ENCODE measurements at places on chromosomes 3 and 15.

GRCh38 chr3:193640728-193641439 lies 47.9 kb downstream of the OPA1 start:
- DNase-seq = no peak

DNA sequence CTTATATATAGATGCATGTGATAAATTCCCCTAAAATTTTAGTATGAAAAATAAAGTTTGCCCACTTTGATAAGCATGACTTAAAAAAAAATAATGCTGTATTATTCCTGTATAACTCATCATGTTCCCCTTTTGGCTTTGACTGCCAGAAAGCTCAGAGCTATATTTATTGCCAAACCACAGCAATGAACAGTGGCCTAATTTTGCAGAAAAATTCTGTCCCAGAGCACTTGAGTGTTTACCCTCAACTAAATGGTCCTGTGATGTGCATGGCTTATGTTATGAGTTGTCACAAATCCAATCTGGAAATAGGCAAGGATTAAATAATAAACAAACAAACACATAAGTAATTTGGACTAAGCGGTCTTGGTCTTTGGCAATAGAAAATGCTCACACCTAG lies 276.7 kb downstream of the SLC9A9 start:
- no peak for DNase-seq

- no peak for DNase-seq
These were observed 9.8 kb upstream of the ITGB5 start for GRCh38 chr3:124896824-124897526.

DNA sequence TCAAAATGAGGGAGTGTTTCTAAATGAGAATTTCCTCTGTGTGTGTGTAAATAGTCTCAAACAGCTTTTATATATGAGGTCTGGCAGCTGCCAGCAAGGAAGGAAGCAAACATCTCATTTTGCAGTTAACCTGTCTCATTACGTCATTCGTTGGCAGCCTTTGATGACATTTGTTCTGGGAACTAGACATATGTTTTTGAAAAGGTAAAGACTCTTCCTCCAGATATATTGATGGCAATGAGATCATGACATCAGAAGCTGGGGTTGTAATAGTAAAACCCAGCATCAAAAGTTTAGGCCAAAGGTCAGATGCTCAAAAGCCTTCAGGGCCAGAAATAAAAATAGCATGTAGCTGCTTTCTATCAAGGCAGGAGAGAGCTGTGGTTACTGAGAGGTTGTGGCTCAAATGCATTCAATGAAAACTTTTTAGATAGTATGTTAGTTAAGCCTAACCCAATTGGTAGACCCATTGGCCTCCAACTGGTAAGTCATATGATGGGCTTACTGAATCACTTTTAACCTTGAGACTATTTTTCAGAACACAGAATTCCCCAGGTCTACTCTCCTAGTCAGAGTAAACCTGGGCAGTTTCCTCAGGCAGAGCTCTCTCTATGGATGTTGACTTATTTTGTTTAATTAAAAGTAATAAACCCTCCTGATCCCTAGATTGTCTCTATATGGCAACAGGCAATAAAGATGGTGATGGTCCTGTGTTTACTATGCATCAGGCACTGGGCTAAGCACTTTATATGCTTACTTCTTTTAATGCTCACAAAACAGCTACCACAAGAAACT lies 386.5 kb upstream of the CFAP20DC start:
- no peak for DNase-seq

DNA sequence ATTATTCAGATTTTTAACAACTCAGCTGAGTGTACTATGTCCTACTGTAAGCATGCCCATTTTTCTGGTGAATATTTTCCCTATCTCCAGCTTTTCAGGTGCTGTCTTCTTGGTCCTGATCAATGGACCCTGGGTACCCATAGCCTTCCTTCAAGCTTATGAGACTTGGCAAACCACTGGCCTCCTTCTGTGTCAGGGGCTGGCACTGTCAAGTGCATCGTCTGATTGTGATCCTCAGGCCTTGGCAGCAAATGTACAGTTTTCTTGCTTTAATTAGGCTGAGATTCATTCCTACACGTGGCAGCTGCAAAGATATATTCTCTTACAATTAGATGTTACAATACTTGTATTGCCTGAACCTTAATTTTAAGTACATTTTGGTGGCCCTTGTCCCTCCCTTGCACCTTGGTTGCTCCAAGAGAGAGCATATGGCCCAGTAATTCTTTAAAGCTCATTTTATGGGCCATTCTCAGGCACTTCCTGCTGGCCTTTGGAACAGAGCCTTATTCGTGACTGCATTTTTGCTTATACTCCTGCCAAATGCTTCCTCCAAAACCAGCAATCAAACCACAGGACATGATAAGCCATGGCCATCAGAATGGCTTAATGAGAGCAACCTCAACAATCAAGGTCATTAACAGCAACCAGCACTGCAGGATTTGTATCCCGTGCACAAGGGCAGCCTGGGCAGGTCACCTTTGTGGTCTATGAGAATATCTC lies 179.9 kb downstream of the CNTN6 start:
- DNase-seq = no peak

- peak; percentile 73 for DNase-seq
These were observed 495 bp downstream of the CDC25A start for GRCh38 chr3:48187579-48188265.

GRCh38 chr15:65659502-65660052 lies 37.8 kb downstream of the SLC24A1 start:
- DNase-seq = no peak

DNA sequence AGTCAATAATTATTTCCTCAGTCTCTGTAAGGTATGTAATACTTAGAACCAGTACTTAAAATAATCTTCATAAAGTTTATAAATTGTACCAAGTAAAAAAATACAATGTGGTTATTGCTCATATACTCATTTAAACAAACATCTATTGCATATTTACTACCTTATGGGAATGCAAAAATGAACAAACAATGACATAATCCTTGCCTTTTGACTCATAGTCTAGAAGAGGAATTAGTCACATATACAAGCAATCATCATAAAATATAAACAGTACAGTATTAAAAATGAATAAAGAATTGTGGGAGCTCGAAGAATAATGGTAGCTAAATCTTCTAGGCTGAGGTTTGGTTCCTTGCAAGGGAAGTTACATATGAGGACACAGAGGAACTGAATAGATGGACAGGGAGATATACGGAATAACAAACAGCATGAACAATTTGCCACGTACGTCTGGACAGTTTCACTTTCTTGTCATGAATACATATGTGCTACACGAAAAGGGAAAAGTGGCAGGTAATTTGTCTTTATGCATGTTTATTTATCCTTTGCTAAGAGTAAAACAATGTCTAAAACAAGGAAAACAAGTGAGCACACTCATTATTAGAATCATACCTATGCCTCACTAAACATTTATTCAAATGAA lies 17.2 kb downstream of the IMPG2 start:
- DNase-seq = no peak

- peak; percentile 57 for DNase-seq
These were observed 111.0 kb downstream of the ERC2 start for GRCh38 chr3:56357266-56357665.

- no peak for DNase-seq
These were observed 101.7 kb downstream of the MEGF11 start for GRCh38 chr15:66151809-66152208.

DNA sequence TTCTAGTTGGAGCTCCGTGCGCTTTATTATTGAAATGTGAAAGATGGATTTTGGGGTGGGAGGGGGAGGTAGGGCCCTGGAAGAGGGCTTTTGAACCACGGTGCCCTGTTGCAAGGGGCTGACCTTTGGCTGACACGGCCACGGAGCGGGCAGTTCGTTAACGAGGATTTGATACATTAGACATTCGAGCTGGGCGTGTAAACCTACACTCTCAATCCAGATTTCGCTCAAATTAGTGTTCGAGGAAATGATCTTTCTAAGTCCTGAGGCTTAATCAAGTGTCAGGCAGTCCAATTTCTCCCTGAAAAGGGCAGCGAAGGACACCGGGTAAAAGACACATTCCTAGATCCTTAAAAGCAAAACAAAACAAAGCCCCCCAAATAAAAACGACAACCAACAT lies 13.0 kb downstream of the ZIC1 start:
- DNase-seq = no peak

DNA sequence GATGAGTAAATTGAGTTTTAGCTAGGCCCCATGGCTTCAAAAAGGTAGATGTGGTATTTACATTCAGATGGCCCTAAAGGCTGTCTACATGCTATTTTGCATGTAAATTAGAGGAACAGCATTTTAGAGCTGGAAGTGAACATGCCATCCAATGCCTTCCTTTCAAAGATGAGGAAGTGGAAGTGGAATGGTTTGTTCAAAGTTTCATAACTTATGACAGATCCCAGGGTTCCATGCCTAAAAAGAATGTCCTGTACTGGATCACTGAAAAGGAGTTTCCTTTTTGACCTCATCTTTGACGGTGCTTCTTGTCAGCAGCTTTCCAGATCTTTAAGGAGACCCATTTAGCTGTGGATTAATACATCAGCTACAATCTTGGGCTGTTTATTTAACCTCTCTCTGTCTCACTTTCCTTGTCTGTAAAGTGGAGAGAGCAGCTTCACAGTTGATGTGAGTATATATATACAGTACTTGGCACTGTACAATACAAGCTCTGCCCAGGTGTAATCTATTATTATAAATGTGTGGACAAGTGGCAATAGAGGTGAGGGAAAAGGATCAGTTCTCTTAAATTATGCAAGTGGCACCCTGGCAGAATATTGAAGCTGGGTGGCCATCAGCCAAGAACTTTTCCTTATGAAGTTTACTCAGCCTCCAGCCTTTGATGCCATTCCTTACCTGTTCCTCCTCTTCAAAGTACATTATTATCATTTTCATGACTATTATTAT lies 68.7 kb upstream of the GOLGA8B start:
- no peak for DNase-seq

- DNase-seq = no peak
These were observed 54.6 kb downstream of the TM4SF4 start for GRCh38 chr3:149529099-149529498.

DNA sequence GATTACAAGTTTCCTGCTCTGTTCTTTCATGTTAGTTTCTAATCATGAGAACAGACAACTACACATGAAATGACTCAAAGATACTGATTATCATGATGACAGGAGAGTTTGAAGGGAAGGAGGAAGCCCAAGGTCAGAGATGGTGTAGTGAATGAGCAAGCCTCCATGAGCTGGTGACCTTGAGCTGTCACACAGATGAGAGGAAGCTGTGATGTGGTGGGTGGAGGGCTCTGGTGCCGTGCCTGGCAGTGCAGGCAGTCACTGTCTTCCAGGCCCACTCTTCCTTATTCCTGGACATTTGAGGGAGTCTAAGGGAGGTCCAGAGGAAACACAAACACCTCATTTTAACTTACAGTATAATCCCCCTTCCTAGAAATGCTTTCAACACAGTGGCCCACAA lies 133.4 kb upstream of the ROPN1 start:
- no peak for DNase-seq

DNA sequence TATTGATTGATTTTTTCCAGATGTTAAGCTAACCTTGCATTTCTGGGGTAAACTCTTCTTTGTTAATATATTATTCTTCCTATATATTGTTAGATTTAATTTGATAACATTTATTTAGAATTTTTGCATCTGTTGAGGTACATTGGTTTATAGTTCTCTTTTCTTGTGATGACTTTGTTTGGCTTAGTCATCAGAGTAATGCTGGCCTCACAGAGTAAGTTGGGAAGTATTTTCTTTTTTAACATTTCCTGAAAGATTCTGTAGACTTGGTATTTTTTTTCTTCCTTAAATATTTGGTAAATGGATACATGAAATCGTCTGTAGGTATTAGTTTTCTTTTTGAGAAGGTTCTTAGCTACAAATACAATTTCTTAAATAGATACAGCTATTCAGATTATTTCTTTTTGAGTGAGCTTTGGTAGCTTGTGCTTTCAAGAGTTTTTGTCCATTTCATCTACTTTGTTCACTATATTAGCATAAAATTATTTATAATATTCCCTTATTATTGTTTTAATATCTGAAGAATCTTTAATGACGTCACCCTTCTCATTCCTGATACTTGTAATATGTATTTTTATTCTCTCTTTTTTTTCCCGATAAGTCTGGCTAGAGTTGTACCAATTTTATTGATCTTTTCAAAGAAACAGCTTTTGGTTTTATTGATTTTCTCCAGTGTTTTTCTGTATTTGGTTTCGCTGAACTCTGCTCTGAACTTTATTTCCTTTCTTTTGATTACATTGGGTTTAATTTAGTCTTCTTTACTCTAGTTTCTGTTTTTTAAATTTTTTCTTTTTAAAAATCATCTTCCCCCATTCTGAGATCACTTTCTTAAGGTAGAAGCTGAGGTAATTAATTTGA lies 6.5 kb upstream of the HPS3 start:
- no peak for DNase-seq

DNA sequence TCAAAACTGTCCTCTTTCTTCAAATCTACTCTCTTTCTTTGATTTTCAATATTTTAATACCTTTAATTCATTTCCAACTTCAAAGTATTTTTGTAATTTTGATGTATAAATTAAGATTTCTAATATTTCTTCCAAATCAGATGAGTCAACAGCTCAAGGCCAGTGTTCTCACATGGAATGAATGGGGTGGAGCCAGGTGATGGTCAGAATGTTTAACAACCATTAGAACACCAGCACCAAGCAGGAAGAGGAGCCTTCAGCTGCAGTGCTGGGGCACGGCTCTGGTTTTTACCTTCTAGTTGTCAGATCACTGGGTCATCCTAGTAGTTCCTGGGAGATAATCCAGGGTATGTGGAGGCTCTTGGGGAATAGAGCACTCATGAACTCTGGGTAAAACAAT lies 494.5 kb upstream of the PDZRN3 start:
- no peak for DNase-seq

- no peak for DNase-seq
These were observed 12.0 kb downstream of the NME9 start for GRCh38 chr3:138317687-138318086.

- no peak for DNase-seq
These were observed 142.5 kb downstream of the IL20RB start for GRCh38 chr3:137100326-137100725.

DNA sequence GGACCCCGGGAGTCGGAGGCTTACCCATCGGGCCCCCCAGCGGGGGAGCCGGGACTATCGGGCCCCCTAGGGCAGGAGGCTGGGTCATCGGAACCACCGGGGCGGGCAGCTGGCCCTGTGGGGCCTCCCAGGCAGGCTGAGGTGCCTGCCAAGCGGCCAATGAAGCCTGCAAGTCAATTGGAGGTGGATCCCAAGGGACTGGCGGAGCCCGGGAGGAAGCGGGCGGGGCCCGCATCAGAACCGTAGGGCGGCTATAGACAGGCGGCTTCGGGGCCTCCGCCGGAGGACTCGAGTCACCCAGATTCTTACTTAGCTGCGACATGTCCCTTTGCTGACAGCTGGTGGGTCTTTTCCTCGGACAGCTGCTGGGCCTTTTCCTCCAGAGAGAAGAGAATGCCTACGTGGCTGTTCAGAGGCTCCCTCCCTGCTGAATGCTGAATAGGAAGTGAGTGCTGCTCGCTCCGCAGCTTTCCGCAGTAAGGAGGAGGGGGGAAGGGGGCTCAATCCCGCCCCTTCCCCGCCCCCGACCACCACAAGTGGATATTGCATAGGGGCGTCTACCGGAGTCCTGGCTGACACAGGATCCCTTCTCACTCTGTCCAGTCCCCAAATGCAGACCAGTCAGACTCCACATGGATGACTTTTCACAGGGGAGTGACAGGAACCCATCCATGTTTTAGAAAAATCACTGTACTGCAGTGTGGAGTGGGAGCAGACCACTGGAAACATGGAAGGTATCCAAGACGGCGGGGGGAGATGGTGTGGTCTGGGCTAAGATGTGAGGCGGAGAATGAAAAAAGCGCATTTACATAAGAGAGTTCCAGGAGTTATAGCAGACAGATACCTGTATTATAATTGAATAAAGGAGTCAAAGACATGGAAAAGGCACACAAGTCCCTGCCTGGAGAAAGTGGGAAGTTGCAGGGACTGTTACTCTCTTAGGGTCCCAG lies at the start of gene MAGEL2:
MAGEL2 (minus strand) TSS at position 447 of the 950 bp plus-strand sequence; CDS start at position 322, 125 bp downstream.
- peak; percentile 20 for DNase-seq

GRCh38 chr15:98120561-98120960 lies 160.1 kb downstream of the ARRDC4 start:
- DNase-seq = no peak
